ENCODE measurements at places on chromosomes 12 and 14.

DNA sequence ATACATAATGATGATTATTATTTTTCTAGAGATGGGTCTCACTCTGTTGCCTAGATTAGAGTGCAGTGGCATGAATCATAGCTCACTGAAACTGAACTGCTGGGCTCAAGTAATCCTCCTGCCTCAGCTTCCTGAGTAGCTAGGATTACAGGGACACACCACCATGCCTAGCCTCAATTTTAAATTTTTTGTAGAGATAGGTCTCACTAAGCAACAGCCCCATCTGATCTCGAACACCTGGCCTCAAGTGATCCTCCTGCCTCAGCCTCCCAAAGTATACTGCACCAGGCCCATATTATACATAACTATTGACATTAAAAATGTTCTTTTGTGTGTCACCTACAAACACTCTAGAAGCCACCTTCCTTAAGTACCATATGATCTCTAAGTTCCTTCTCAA is 3.4 kb downstream of the TXNRD1 start:
- no peak for DNase-seq
- no peaks in the 10 kb centered on the region for H3K36me3 ChIP-seq
- peaks cover 48% of the 10 kb centered on the region for H3K4me1 ChIP-seq
- peak overlapping the region; percentile 58 for H3K27ac ChIP-seq
- no peak overlapping the region for H3K4me3 ChIP-seq

- H3K27me3 ChIP-seq: peaks cover 7% of the 10 kb centered on the region
- H3K27ac ChIP-seq: no peak overlapping the region
- no peaks in the 10 kb centered on the region for H3K36me3 ChIP-seq
- no peak for DNase-seq
- H3K4me1 ChIP-seq: peaks cover 19% of the 10 kb centered on the region
These were observed 842 bp upstream of the CISTR start for GRCh38 chr12:53752621-53753020.

DNA sequence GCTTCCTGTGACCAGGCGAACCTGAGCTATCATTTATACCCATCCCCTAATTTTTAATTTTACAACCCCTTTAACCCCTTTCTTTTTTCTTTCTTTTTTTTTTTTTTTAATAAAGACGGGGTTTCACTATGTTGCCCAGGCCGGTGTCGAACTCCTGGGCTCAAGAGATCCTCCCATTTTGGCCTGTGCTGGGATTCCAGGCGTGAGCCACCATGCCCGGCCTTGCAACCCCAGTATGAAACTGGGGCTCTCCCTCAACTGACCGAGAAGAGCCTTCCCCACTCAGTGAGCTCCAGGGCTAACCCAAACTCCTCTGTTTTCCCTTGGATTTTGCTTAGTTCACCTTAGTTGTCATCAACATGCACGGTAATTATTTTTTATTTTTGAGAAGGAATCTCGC is 992 bp downstream of the CPSF2 start:
- peak overlapping the region; percentile 100 for H3K27ac ChIP-seq
- H3K27me3 ChIP-seq: no peaks in the 10 kb centered on the region
- H3K4me3 ChIP-seq: peak overlapping the region; percentile 86
- peaks cover 42% of the 10 kb centered on the region for H3K4me1 ChIP-seq
- no peak for DNase-seq

DNA sequence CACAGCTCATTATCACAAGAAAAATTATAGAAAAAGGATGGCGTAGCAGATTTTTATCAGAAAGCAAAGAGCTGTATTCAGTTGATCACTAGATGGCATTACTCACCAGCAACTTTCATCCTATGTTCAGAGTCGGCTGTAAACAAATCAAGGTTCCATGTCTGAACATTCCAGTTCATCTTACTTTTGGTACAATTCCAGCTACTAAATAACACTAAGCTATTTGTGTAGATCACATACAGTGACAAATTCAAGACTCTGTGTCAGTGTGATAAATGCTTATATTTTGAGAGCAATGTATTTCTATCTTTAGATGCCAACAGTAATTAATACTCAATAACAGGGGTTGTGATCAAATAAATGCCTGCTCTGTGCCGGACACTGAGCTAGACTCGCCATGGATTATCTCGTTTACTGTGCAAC is 30.1 kb downstream of the NRDE2 start:
- H3K36me3 ChIP-seq: peaks cover 22% of the 10 kb centered on the region
- H3K27me3 ChIP-seq: no peaks in the 10 kb centered on the region
- H3K4me1 ChIP-seq: peaks cover 9% of the 10 kb centered on the region
- no peak overlapping the region for H3K27ac ChIP-seq
- no peak for DNase-seq

DNA sequence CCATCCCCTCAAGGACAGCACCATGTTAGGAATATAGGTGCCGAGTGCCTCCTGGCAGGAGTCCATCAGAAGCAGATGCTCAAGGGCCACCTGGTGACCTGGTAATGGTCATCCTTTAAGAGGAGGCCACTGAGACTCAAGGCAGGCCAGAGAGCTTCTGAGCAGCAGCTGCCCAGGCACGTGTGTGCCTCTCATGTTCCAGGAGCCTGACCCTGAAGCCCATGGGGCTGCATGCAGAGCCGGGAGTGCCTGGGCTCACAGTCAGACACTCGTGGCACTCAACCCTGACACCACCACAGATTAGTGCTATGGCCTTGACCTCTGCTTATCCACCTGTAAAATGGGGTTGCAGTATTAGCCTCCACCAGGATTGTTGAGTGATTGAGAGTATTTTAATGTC is 45.6 kb downstream of the C14orf132 start:
- no peak overlapping the region for H3K4me3 ChIP-seq
- H3K4me1 ChIP-seq: no peaks in the 10 kb centered on the region
- no peak for DNase-seq

GRCh38 chr14:57865403-57866198 is at the start of gene SLC35F4:
Gene SLC35F4, minus strand, starts transcription at chr14:57866092.
- H3K4me1 ChIP-seq: no peaks in the 10 kb centered on the region
- no peak within 1 kb of the TSS for H3K4me3 ChIP-seq
- no peak for DNase-seq
- peaks cover 29% of the 10 kb centered on the region for H3K27me3 ChIP-seq

- no peak overlapping the region for H3K4me3 ChIP-seq
- H3K36me3 ChIP-seq: no peaks in the 10 kb centered on the region
- H3K4me1 ChIP-seq: no peaks in the 10 kb centered on the region
- H3K27ac ChIP-seq: no peak overlapping the region
These were observed 15.2 kb upstream of the PLEKHG6 start for GRCh38 chr12:6295094-6295811.

GRCh38 chr12:121296618-121297434 is at the start of gene CAMKK2:
Gene CAMKK2, minus strand, starts transcription at chr12:121296709. Its CDS starts 22,183 bp downstream, at chr12:121274526.
- peak within 1 kb of the TSS; percentile 90 for H3K4me3 ChIP-seq
- H3K27ac ChIP-seq: peak within 1 kb of the TSS; percentile 88
- DNase-seq: peak; percentile 87
- peaks cover 4% of the 10 kb centered on the region for H3K27me3 ChIP-seq
- H3K36me3 ChIP-seq: peaks cover 5% of the 10 kb centered on the region

DNA sequence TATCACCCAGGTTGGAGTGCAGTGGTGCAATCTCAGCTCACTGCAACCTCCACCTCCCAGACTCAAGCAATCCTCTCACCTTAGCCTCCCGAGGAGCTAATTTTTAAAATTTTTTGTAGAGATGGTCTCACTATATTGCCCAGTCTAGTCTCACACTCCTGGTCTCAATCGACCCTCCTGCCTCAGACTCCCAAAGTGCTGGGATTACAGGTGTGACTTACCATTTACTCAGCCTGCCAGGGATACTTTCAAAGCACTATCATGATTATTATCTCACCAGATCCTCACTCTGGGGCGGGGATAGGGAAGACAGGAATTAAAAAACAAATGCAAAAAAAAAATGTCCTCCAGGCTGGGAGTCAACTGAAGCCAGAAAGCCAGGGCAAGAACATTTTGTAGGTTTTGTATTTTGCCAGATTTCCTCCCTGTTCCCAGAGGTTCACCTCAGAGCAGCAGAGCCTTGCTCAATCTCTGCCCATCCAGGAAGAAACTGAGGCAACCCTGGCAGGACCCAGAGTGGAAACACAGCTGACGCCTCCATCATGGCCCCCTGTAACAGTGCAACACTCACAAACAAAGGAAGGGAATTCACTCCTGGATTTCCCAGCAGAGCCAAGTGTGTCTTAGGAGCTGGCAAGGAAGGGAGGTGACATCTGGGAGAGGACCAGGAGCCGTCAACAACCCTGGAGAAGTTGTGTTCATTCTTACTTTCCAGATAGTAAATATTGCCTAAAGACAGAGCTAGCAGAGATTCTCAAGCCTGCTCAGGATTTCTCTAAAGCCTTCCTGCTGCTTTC is 73.9 kb downstream of the IRF2BPL start:
- no peaks in the 10 kb centered on the region for H3K27me3 ChIP-seq
- no peak for DNase-seq
- no peaks in the 10 kb centered on the region for H3K36me3 ChIP-seq
- H3K4me3 ChIP-seq: no peak overlapping the region

GRCh38 chr12:6084261-6084968 is 40.1 kb downstream of the VWF start:
- peaks cover under 1% of the 10 kb centered on the region for H3K27me3 ChIP-seq
- no peak for DNase-seq

- no peak overlapping the region for H3K27ac ChIP-seq
- DNase-seq: no peak
- peaks cover 46% of the 10 kb centered on the region for H3K36me3 ChIP-seq
- no peak overlapping the region for H3K4me3 ChIP-seq
- H3K4me1 ChIP-seq: peaks cover 35% of the 10 kb centered on the region
- H3K27me3 ChIP-seq: no peaks in the 10 kb centered on the region
These were observed 8.5 kb downstream of the SEC23A start for GRCh38 chr14:39094515-39094914.

DNA sequence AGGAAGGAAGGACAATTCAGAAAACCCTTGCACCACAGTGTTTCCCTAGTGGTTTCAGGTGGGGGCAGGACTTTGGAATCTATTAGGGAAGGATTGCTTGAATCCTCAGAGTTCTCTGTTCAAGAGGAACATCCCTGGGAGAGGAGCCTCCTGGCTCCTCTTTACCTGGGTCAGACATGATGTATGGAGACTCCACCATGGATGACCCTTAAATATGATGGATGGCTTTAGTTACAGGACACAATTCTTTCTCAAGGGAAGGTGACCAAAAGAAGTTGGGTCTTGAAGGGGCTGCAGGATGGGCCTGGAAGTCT is 396.6 kb downstream of the NRXN3 start:
- no peak for DNase-seq
- H3K4me3 ChIP-seq: no peak overlapping the region
- H3K27me3 ChIP-seq: no peaks in the 10 kb centered on the region
- H3K4me1 ChIP-seq: no peaks in the 10 kb centered on the region
- no peaks in the 10 kb centered on the region for H3K36me3 ChIP-seq

GRCh38 chr14:46686652-46687051 is 35.1 kb upstream of the RPL10L start:
- no peak overlapping the region for H3K27ac ChIP-seq
- H3K27me3 ChIP-seq: no peaks in the 10 kb centered on the region
- DNase-seq: no peak
- no peaks in the 10 kb centered on the region for H3K4me1 ChIP-seq

DNA sequence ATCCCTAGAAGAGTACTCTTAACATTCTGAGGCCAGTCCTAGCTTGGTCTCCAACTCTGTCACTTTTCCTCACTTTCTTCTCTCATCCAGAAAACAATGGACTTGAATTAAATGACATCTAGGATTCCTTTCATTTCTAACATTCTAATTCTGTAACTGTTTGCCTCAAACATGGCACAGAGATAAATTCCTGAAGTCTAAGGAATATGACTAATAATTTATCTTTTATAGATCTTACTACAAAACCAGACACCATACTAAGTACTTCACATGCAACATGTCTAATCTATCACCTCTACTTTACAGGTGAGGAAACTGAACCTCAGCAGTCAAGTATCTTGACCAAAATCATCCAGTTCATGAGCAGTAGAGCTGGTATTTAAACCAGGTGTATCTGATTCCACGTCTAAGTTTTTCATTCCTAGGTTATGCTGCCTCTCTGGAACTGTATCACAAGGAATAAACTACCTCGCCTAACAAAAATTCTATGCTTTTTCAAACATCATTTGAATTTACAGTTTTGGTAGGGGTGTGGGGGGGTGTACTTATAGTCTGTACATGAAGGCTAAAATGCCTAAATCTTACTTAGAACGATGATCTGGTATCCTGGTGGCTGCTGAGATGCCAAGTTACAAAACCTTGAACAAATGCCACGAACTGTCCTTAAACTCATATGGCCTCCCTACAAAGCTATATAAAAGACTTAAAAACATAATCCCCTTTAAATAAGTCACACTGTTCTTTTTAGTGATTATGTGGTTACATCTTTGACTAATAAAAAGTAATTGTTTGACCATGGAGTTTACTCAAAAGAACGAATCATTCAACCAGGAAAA is 41.6 kb downstream of the ATXN2 start:
- H3K27ac ChIP-seq: no peak overlapping the region
- H3K4me3 ChIP-seq: no peak overlapping the region
- H3K36me3 ChIP-seq: peaks cover 22% of the 10 kb centered on the region
- no peak for DNase-seq
- peaks cover 2% of the 10 kb centered on the region for H3K4me1 ChIP-seq
- no peaks in the 10 kb centered on the region for H3K27me3 ChIP-seq
